ENCODE measurements at places on chromosomes 11 and 22.

GRCh38 chr11:9790703-9791102 is 126.8 kb downstream of the SWAP70 start:
- no peak for DNase-seq

DNA sequence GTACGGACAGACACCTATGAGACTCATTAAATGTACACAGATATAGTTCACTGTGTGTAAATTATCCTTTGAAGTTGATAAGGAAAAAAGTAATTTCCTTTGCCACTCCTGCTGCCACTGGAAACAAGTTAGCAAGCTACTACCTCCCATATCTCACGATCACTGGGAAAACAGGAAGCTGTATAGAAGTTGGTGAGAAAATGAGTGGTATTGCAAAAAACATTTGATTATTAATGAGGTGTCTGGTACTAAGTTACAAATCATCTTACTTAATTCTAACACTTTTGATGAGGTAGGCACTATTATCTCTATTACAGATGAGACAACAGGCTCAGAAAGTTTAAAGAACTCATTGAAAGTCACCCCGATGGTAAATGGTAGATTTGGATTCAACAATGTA is 68.5 kb downstream of the GAB2 start:
- no peak for DNase-seq

DNA sequence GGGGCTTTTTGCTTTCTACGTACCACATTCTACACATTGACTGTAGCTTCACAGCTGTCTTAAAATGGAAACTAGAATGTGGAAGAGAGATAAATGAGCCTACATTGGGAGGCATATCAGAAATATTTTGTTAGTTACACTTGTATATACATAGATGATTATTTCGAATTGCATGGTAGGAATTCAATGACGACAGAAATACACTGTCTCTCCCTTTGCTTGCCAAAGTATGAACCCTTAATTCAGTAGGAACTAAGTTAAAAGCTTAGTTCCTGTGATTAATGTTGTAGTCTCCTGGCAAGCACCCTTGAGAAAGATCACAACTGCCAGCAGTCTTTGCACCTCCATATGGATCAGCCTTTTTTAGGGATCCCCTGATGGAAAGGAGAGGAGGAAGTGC is 10.1 kb downstream of the C11orf87 start:
- peak; percentile 85 for DNase-seq

DNA sequence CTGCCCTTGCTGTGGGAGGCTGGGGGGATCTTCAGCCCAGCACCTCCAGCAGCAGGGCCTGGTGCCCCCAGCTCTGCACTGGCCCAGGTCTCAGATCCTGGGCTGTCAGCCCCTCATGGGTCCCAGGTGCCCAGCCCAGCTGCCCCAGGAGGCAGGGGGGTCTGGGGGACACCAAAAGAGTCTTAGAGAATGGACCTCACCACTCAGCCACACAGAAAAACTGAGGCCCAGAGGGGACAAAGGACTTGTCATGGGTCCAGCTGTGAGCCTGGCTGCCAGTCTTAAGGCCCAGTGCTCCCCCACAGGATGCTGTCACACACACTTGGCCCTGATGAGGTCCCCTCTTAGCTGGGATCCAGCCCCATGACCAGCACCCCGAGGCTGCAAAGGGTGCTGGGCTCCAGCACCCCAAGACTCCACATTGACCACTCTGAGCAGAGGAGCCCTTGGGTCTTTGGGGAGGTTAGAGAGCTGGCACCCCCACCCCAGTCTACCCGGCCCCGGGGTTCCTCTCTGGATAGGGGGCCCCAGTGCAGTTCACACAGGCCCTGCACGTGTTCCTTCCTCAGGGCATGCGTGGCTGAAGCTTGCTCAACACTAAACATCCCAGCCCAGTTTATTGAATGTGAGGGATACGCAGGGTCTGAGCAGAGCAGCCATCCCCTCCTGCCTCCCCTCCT is 54.4 kb downstream of the IGLL5 start:
- no peak for DNase-seq
